Activated CD4-positive, alpha-beta T cell treated with anti-CD3 and anti-CD28 coated beads, Interleukin-2, amount 10 ng/mL, durations not matched to agents 7 days and 5 days (primary cell): ENCODE measurements at places on chromosomes 7 and 10. TPM values are rescaled to one million over a fixed set of nuclear protein-coding genes. Genes with fewer than 3 reads are reported as not detected.

GRCh38 chr10:3852147-3852904 is 67.3 kb upstream of the KLF6 start:
- DNase-seq, result peak; percentile 62
- H3K4me1 ChIP-seq, result peaks cover 33% of the 10 kb centered on the region
- H3K4me3 ChIP-seq, result no peak overlapping the region
- H3K27me3 ChIP-seq, result no peaks in the 10 kb centered on the region
- H3K27ac ChIP-seq, result peak overlapping the region; percentile 48
- no peaks in the 10 kb centered on the region for H3K36me3 ChIP-seq

Gene GPR15LG
- total RNA-seq, result not detected

DNA sequence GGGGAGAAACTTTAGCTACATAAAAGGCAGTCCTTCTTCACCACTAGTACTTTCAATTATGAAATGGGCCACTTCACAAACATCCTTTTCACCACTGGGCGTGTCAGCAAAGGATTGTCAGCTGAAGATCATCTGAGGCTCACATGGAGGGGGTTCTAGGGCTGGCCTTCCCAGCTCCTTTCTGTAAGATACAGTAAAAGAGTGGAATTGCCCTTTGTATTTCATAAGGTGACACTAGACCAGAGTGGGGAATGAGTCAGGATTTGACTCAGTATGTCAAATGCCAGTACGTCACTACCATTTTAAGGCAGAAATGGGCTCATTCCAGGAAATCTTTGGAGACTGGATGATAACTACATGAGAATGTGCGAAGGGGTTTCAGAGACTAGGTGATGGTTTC is 21.2 kb upstream of the BLOC1S2 start:
- H3K4me3 ChIP-seq, result no peak overlapping the region
- peaks cover 63% of the 10 kb centered on the region for H3K27me3 ChIP-seq
- no peaks in the 10 kb centered on the region for H3K4me1 ChIP-seq
- no peaks in the 10 kb centered on the region for H3K36me3 ChIP-seq
- no peak overlapping the region for H3K27ac ChIP-seq

DNA sequence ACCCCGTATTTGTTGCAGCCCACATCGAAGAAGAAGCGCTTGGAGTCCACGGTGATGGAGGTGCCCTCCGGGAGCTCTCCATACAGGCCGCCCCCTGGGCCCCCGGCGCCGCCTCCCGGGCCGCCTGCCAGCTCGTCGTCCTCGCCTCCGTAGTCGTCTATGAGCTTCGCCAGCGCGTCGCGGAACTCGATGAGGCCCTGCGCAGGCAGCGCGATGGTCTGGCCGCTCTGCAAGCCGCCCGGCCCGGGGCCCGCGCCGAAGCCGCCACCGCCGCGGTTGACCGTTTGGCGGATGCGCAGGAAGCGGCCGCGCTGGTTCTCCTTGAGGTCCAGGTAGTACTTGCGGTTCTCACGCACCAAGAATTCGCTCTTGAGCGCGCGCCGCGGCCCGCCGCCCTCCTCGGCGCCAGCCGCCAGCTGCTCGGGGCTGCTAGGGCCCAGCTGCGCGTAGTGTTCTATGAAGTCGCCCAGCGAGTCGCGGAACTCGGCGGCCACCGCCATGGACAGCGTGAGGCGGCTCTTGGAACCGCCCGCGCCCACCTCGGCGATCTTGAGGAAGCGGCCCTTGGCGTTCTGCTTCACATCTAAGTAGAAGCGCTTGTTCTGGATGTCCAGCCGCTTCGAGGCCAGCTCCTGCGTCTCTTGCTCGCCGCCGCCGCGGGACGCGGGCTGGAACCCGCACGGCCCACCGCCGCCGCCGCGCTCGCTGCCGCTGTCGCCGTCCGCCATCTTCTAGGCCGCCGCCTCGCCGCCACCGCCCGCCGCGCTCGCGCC is 523 bp downstream of the PURB start:
- H3K4me1 ChIP-seq, result peaks cover 78% of the 10 kb centered on the region
- H3K4me3 ChIP-seq, result peak overlapping the region; percentile 90
- peaks cover 43% of the 10 kb centered on the region for H3K36me3 ChIP-seq

GRCh38 chr10:80194373-80195045 is 10.8 kb downstream of the ANXA11 start:
- DNase-seq, result no peak
- H3K27ac ChIP-seq, result no peak overlapping the region
- H3K36me3 ChIP-seq, result peaks cover 46% of the 10 kb centered on the region
- H3K4me1 ChIP-seq, result peaks cover 63% of the 10 kb centered on the region
- H3K27me3 ChIP-seq, result no peaks in the 10 kb centered on the region

- H3K4me3 ChIP-seq, result no peak overlapping the region
- DNase-seq, result no peak
- H3K27me3 ChIP-seq, result no peaks in the 10 kb centered on the region
- H3K4me1 ChIP-seq, result no peaks in the 10 kb centered on the region
- H3K36me3 ChIP-seq, result no peaks in the 10 kb centered on the region
- no peak overlapping the region for H3K27ac ChIP-seq
Measured at GRCh38 chr7:88851220-88851619, 55.7 kb upstream of the TEX47 start.

- peaks cover 64% of the 10 kb centered on the region for H3K4me1 ChIP-seq
- DNase-seq, result no peak
- H3K27me3 ChIP-seq, result no peaks in the 10 kb centered on the region
- peak overlapping the region; percentile 75 for H3K27ac ChIP-seq
Measured at GRCh38 chr7:150580638-150581394, 13.6 kb downstream of the GIMAP4 start.

GRCh38 chr7:132636581-132636980 is 60.3 kb upstream of the PLXNA4 start:
- H3K4me1 ChIP-seq, result no peaks in the 10 kb centered on the region
- no peak for DNase-seq
- no peaks in the 10 kb centered on the region for H3K27me3 ChIP-seq
- H3K27ac ChIP-seq, result no peak overlapping the region
- H3K36me3 ChIP-seq, result no peaks in the 10 kb centered on the region
- no peak overlapping the region for H3K4me3 ChIP-seq

GRCh38 chr7:80991654-80992053 is 72.8 kb upstream of the SEMA3C start:
- no peak for DNase-seq
- H3K27me3 ChIP-seq, result no peaks in the 10 kb centered on the region
- no peak overlapping the region for H3K4me3 ChIP-seq
- H3K4me1 ChIP-seq, result no peaks in the 10 kb centered on the region
- H3K27ac ChIP-seq, result no peak overlapping the region
- no peaks in the 10 kb centered on the region for H3K36me3 ChIP-seq

DNA sequence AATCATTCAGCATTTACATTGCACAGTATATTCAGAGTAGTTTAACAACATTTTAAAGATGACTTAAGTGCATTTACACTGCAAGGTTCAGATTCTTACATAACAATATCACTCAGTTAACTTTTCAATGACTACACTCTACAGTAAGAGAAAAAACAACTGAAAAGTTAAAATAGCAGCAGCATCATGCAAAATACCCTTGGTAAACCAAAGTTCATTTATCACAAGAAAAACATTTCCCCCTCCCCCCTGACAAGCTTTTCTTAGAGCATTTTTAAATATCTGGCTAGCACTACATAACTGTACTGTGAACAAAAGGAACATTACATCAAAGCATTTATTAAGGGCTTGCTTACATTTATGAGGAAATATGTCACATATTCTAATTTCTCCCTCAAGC is 179.5 kb upstream of the HGF start:
- no peak overlapping the region for H3K4me3 ChIP-seq
- no peaks in the 10 kb centered on the region for H3K4me1 ChIP-seq
- H3K27ac ChIP-seq, result no peak overlapping the region
- DNase-seq, result no peak

- DNase-seq, result no peak
- no peaks in the 10 kb centered on the region for H3K27me3 ChIP-seq
- H3K4me1 ChIP-seq, result no peaks in the 10 kb centered on the region
- no peak overlapping the region for H3K27ac ChIP-seq
Measured at GRCh38 chr7:152541892-152542291, 106.1 kb upstream of the KMT2C start.

- H3K36me3 ChIP-seq, result no peaks in the 10 kb centered on the region
- H3K27me3 ChIP-seq, result peaks cover 5% of the 10 kb centered on the region
- no peak for DNase-seq
- H3K27ac ChIP-seq, result no peak overlapping the region
- H3K4me3 ChIP-seq, result no peak overlapping the region
- peaks cover 2% of the 10 kb centered on the region for H3K4me1 ChIP-seq
Measured at GRCh38 chr10:88437411-88437810, 145.7 kb downstream of the RNLS start.

DNA sequence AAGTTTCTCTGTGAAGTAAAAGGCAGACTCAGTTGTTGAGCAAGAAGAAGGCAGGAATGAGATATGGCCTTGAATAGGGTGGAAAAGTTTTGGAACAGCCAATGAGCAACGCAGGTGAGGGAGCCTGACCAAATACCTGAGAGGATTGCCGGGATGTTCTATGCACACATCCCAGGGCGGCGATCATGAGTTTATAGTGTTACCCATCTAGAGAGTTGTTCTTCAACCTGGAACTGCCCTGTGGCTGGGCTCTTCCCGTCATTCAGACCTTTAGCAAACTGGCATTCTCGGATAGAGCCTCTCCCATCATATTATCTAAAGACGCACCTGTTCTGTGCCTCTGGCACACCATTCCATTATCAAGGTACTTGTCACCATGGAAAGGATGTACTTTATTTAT is 103.0 kb upstream of the KIF5B start:
- no peak overlapping the region for H3K4me3 ChIP-seq
- H3K36me3 ChIP-seq, result peaks cover 4% of the 10 kb centered on the region
- no peak for DNase-seq

Gene PTF1A
- not detected for total RNA-seq

DNA sequence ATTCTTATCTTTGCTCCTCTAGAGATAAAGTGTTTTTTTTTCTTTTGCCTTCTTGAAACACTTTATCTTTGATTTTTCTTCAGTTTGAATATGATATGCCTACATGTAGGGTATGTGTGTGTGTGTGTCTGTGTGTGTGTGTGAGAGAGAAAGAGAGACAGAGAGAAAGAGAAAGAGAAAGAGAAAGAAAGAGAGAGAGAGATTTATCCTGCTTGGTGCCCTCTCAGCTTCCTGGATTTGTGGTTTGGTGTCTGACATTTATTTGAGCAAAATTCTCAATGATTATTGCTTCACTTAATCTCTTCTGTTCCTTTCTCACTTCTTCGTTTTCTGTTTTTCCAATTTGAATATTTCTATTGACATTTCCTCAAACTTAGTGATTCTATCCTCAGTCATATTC is 60.3 kb downstream of the RAB18 start:
- peaks cover 7% of the 10 kb centered on the region for H3K36me3 ChIP-seq
- DNase-seq, result peak; percentile 24
- H3K4me3 ChIP-seq, result no peak overlapping the region
- peaks cover 34% of the 10 kb centered on the region for H3K4me1 ChIP-seq
- H3K27me3 ChIP-seq, result no peaks in the 10 kb centered on the region
- H3K27ac ChIP-seq, result peak overlapping the region; percentile 64

Gene TPST1
- 0.67 TPM for total RNA-seq

- no peaks in the 10 kb centered on the region for H3K27me3 ChIP-seq
- no peak for DNase-seq
- peaks cover 19% of the 10 kb centered on the region for H3K36me3 ChIP-seq
- peaks cover 2% of the 10 kb centered on the region for H3K4me1 ChIP-seq
- H3K4me3 ChIP-seq, result no peak overlapping the region
Measured at GRCh38 chr7:137985897-137986251, 16.0 kb downstream of the CREB3L2 start.

GRCh38 chr10:49743464-49744075 is 18.6 kb downstream of the OGDHL start:
- no peak overlapping the region for H3K27ac ChIP-seq
- no peaks in the 10 kb centered on the region for H3K27me3 ChIP-seq
- no peak for DNase-seq
- no peaks in the 10 kb centered on the region for H3K36me3 ChIP-seq
- H3K4me3 ChIP-seq, result no peak overlapping the region

GRCh38 chr7:55641811-55642210 is 69.5 kb upstream of the VOPP1 start:
- peaks cover 12% of the 10 kb centered on the region for H3K4me1 ChIP-seq
- peak overlapping the region; percentile 70 for H3K27ac ChIP-seq
- no peak overlapping the region for H3K4me3 ChIP-seq
- H3K36me3 ChIP-seq, result no peaks in the 10 kb centered on the region
- DNase-seq, result peak; percentile 30

DNA sequence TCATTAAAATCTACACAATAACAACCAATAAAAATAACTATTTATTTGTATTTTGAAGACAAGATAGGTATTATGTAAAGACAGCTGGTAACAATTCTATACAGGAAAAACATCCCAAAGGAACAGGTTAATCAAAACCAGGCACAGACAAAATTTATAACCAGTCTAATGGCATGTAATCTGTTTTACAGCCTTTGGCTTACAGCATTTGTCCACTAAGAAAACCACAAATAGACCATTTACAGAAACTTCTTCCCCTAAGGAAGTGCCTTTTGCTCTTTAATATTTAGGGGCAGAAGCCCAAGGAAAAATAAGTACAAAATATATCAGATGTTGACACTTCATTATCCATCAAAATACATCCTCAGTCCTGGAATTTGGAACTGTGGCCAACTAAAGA is 65.0 kb downstream of the SVIL start:
- H3K27ac ChIP-seq, result no peak overlapping the region
- no peaks in the 10 kb centered on the region for H3K27me3 ChIP-seq
- no peak for DNase-seq
- no peaks in the 10 kb centered on the region for H3K4me1 ChIP-seq

Gene RELN
- total RNA-seq, result not detected

DNA sequence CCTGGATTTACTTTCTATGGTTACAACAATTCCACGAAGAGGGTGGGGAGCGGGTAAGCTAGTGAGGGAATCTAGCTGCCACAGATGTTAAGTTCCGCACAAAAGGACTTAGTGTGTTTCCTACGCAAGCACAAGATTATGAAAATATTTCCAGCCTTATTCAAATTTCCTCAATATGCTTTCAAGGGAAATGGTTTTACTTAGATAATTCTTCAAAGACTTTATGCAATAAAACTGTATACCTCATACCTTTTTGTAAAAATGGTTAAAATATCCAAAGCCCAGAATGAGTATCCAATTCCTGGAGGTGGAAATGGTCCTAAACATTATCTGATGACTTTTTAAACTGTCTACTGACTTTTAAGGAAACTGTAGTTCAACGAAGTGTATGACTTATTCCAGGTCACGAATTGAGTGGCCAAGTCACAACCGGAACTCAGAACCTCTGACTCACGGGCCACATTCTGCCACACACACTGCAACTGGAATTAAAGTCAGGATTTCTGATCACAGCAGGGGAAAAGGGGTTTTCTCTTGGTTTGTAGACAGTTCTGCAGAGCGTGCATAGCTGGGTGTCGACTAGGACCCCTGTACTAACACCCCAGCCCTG is 20.2 kb upstream of the INSIG1 start:
- no peaks in the 10 kb centered on the region for H3K36me3 ChIP-seq
- H3K4me3 ChIP-seq, result no peak overlapping the region
- peaks cover 21% of the 10 kb centered on the region for H3K27me3 ChIP-seq

GRCh38 chr10:49290607-49291006 is 8.4 kb upstream of the C10orf71 start:
- H3K4me1 ChIP-seq, result no peaks in the 10 kb centered on the region
- H3K36me3 ChIP-seq, result no peaks in the 10 kb centered on the region
- no peak for DNase-seq
- H3K27ac ChIP-seq, result no peak overlapping the region
- H3K27me3 ChIP-seq, result peaks cover 20% of the 10 kb centered on the region

DNA sequence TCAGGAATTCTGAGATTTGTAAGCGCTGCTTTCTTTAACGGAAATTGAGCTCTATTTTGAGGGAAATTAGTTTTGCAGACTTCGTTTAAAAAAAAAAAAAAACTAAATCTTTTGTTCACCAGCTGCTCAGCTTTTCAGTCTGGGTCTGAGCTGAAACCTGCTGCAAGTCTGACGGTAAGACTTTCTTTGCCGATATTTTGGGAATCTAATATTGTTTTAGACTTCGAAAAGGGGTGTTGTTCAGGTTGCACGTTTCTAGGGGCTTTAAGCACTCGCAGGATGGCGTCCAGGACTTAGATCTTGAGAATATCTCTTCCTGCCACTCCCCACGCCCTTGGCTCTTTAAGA is 1.8 kb upstream of the MEOX2 start:
- H3K4me1 ChIP-seq, result no peaks in the 10 kb centered on the region
- H3K27me3 ChIP-seq, result peaks cover 39% of the 10 kb centered on the region
- no peaks in the 10 kb centered on the region for H3K36me3 ChIP-seq
- no peak overlapping the region for H3K4me3 ChIP-seq
- DNase-seq, result no peak
- H3K27ac ChIP-seq, result no peak overlapping the region
